ENCODE measurements at places on chromosomes 6 and 20.

DNA sequence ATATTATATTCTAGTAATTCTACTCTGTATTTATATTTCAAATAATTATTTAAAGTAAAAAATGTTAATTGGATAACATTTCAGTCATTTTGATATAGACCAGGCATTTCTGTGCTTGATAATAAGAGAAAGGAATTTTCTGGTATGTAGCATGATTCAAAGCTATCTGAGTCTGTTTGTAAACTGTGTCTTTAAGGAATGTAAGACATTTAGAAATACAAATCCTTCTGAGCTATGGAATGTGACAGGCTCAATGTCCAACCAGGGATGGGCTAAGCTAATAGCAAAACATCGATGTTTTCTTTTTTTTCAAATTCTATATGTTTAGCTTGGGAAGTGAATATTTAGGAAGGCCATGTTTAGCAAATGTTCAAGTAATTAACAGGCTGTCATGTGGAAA is 41.5 kb upstream of the FAM83B start:
- no peak for DNase-seq

GRCh38 chr6:144159742-144160141 is 9.4 kb downstream of the STX11 start:
- no peak for DNase-seq

DNA sequence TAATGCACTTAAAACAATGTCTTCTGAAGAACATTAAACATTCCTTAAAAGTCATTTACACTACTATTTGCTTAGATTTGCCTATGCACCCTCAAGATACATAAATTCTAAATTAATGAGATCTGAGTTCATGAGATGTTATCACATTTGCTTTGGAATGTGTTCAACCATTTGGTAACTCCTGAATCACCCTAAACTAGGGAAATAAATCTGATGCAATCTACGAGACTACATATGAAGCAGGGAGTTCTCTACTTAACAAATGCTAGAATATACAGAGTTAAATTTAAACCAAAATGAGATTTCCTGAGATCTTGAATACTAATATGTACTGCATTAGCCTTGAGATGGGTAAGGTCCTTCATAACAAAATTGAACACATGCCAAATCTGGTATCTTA is 170.1 kb downstream of the CLIC5 start:
- DNase-seq = no peak

- no peak for DNase-seq
These were observed 4.9 kb downstream of the TNFAIP3 start for GRCh38 chr6:137871831-137872454.

DNA sequence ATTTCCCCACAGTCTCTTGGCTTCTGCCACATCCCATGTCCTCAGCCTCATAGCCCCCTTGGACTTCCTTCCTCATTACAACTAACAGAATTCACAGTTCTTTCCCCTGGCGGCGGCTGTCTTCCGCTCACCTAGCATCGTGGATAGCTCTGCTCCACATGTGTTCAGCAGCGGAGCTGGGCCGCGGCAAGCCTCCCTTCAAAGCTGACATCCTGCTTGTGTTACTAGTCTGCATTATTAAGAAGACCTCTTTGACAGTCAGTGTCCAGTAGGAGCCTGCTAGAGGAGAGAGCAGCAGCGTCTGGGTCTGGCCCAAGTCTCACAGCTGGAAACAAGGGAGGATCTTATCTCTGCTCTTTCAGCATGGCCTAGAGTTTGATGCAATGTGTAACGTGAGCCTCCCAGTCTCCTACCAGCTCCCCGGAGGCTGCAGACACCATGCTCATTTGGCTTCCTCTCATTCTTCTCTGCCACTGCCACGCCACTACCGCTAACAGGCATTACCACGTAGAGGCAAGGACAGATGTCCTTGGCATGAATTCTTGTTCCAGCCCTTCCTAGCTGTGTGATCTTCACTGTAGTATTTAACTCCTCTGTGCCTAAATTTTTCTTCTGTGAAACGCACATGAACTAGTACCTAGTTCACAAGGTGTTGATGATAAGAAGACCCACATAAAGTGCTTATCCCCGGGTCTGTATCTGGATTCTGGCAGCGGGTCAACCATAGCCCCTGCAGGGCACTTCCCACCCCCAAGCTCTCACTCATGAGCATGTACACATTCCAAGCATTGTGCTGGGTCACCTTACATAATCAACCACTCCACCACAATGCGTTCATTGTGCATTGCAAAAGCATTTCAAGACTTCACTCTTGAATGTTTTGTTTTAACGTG is 107.1 kb upstream of the BACH2 start:
- no peak for DNase-seq

GRCh38 chr6:146594495-146594894 is 4.3 kb upstream of the ADGB start:
- DNase-seq = peak; percentile 19

GRCh38 chr6:110664933-110665332 is 150.3 kb downstream of the CDK19 start:
- DNase-seq = no peak

DNA sequence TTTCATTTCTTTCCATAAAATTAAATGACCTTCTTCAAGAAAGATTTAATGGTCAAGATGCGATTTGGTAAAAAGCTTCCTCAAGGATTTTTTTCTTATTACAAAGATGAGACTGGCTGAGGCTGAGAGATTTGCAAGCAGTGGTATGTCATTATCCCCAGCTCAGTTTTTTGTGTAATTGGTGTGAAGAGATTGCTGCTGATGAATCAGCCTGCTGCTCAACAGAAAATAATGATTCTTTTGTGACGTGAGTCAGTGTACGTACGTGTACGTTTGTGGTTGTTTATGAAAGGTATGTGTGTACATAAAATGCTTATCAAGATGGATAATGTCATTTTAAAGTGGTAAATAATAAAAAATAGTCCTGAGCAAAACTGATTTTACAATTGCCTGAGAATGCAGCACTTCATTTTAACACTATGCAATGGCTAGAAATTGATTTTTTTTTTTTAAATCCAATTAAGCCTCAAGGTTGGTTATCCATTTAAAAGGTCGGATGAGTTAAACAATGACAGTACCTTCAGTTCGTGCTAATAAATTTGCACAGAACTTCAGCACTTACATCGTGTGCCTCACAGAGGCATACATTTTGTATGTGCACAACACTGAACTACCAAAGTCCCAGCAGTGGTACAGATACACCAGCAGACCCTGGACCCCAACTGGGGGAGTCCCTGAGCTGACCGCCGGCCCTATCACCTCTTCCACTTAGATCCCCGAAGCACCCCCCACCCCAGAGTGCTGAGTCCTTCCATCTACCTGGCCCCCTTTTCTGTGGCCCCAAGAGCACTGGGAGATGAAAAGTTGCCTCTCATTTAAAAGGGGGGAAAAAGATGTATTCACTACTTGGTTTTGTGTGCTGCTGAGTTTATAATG is 9.7 kb upstream of the NPEPL1 start:
- DNase-seq = no peak

DNA sequence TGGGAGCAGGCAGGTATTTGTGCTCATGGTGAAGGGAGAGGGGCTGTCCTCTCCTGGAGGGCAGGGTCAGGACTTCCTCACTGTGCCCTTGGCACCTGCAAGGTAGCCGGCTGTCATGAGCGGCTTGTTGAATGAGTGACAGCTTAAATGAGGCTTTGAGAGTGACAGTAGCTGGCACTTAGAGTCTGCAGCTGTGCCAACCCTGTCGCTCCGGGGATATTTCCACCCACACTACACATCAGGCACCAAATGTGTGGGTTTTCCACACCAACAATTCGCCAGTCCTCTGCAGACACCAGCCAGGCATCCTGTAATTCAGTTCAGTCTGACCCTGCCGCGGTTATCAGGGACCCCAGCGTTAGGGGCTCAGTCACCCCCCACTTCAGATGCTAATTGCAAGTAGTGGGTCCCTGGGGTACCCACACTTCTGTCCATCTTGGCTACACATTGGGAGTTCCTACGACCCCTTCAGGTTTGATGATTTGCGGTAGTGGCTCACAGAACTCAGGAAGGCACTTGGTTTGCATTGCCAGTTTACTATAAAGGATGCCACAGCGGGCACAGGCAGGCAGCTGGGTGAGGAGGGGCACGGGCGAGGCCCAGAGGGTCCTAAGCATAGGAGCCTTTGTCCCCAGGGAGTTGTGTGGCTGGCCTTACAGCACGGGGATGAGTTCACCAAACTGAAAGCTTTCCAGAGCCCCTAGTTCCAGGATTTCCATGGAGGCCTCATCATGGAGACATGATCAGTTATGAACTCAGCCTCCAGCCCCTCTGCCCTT is 9.1 kb downstream of the MTG2 start:
- no peak for DNase-seq

- DNase-seq = no peak
These were observed 355.5 kb upstream of the HTR1E start for GRCh38 chr6:86581833-86582232.

DNA sequence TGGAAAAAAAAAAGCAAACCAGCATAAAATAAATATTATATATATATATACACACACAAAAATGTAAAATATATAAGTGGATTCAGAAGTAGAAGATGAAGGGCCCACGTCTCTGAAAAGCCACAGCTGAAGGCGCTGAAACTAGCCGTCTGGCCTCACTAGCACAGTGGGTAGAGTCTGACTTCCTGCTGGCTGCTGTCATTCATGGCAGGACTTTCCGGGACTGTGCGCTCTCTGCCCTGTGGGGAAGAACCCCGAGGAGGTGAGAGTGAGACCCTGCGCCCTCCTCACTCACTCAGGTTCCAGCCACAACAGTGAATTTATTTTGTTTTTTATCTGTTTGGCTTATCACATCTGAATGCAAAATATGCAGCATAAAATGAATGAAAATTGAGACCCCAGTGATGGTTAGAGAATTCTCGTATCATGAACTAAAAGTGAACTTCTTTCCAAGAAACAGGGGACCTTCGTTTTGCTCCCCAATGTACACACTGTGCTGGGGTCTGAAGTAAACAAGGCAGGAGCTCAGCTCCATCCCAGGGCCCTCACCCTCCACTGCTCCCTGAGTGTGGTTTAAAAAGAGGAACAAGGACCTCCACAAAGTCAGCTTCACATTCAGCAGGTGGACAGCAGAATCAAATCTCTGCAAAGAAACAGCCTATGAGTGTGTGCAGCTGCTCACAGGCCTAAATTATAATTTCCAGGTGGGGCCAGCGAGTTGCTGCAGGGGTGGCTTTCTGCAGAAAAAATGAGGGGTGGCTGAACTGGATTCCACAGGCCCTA is 1.3 kb upstream of the RAMACL start:
- no peak for DNase-seq

- no peak for DNase-seq
These were observed 40.5 kb downstream of the BTBD9 start for GRCh38 chr6:38599261-38599660.

GRCh38 chr6:3340894-3341293 is 82.1 kb downstream of the PSMG4 start:
- no peak for DNase-seq

DNA sequence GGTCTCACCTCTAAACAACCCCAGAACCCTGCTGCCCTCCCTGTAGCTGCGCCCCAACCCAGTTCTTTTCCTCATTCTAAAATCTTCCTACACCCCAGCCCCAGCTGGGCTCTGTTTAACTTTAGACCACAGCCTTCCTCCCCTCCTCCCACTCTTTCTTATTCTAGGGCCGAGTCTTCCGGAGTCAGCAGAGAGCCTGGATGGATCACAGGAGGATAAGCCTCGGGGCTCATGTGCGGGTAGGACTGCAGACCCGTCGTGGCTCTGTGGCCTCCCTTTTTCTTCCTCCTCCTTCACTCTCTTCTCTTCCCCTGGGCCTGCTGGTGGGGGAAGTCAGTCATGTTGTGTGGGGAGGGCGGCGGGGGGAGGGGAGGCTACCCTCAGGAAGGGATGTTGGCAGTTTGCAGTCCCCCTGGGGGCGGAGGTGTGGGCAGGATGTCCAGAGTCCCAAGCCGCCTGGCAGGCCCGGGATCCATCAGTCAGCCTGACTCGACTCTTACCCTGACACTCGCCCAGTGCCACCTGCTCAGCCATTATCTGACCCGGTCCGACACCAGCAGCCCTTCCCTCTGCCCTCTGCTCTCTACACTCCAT is 8.1 kb downstream of the CAPN11 start:
- DNase-seq = no peak

GRCh38 chr6:4270776-4271175 is 135.4 kb upstream of the ECI2 start:
- no peak for DNase-seq
